ENCODE measurements at places on chromosomes 16 and 17.

DNA sequence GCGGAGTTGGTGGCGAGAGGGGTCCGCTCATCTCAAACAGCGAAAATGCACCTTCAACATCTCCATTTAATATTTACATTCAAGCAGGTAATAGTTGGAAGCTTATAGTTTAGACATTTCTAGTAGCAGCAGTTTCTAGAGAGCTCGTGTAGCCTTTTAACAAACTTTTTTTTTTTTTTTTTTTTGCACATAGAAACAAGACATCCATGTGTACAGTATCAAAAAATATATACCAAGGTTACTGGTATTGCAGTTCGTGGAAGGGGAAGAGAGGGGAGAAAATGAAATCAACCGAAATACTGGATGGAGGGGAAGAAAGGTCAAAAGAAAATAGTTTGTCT, 6.2 kb downstream of the CBX4 start:
- no peak for DNase-seq

- no peak for DNase-seq
These were observed 23.4 kb downstream of the CYB5D2 start for GRCh38 chr17:4166419-4166818.

DNA sequence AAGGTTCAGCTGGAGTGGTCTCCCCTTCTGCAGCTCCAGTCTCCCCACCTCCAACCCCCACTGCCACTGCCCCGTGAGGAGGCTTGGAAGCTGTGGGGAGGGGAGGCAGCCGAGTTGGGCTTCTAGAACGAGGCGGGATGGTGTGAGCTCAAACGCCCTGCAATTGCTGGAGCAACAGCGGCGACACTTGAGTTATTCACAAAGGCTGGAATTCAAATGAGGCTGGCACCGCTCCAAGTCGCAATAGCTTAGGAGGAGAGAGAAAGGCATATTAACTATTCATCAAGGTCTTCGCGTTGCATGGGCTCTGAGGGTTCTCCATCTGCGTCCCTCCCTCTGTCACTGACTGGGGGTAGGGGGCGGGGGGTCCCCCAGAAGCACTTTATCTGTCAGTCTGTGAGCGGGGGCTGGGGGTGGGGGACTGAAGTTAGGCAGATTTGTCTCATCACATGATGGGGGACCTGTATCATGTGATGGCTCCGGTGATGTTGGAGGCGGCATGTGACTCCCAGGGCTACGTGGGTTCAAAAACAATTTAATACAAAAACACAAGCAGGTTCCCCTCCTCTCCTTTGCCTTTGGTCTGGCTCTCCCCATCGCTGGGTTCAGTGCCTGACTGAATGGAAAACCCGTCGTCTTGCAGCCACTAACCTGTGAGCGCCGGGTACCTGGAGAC, 70.5 kb downstream of the RBBP6 start:
- DNase-seq, result peak; percentile 33

DNA sequence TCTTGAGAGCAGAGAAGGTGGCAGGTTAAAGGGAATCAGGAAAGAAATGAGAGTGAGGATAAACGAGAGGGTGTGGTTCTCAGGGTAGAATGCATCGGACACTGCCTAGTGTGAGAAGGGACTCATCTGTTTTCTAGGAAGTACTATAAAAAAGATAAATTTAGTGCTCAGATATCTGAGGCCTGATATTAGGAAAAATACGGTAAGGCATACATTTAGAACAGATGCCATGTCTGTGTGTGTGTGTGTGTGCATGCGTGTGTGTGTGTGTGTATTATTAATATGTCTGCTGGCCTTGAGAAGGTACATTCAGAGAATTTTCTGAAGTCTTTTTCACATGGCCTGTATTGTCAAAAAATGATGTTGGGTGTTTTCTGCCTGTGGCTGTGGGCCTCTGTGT, 414.8 kb downstream of the MAF start:
- DNase-seq, result no peak

- no peak for DNase-seq
These were observed 1917.7 kb downstream of the TP53TG3F start for GRCh38 chr16:35377142-35377541.

GRCh38 chr16:54289945-54290832, 3.6 kb upstream of the IRX3 start:
- DNase-seq, result no peak

- no peak for DNase-seq
These were observed 14.8 kb upstream of the OSGIN1 start for GRCh38 chr16:83937922-83938885.

DNA sequence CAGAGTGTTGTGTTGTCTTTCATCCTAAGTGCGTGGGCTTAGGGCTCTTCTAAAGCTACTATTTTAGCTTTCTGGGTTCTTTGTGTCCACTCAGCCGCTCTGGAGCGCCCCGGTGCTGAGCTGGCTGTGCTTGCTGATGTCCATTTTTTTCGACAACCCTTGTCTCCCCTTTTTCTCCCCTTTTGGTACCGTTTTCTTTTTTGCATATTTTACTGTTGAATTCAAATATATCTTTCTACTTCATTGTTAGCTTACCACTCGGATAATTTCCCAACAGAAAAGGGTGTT, 1.2 kb downstream of the SRRM2 start:
- DNase-seq, result no peak

- DNase-seq, result peak; percentile 56
These were observed 12.5 kb downstream of the CEP295NL start for GRCh38 chr17:78890498-78890897.

- peak; percentile 77 for DNase-seq
These were observed 14.5 kb upstream of the MTSS2 start for GRCh38 chr16:70700101-70701020.

DNA sequence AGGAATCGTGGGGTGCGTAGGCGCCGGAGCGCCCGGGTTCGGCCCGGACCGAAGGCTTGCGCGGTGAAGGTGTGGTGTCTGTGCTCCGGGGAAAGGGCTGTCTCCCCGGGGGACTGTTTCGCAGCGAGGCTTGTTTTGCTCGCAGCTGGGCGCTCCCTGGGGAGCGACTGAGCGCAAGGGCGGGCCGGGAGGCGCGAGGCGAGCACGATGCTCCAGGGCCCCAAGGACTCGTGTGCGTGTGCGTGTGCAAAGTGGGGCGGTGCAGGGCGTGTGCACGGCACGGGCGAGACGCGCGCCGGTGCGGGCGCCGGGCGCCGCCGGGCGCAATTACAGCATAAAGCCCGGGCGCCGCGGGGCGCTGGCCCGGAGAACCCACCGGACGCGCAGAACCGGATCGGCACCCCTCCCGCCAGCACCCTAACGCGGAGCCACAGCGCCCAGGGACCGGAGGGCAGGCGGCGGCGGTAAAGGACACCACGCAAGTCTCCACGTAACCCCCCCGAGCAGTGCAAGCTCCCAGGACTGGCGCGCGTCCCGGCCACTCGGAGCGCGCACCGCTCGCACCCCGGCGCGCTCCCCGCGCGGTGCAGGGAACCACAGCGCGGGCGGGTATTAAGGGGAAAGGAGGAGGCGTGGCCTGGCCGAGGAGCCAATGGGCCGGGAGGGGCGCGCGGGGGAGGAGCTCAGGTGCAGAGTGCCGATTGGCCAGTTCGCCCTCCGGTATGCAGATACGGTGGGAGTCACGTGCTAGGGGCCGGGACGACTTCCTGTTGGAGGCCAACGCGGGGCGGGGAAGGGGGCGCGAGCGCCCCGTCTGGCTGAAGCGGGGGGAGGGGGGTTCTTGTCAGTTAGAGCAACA, at the start of gene TNRC6C:
TSS of gene TNRC6C (plus strand) at position 847 of the 859 bp plus-strand sequence. CDS start 45,504 bp downstream, outside the sequence.
- DNase-seq, result peak; percentile 100

GRCh38 chr17:41642252-41643156, 18.1 kb upstream of the KRT17 start:
- no peak for DNase-seq

GRCh38 chr17:81394921-81395599, at the start of gene BAHCC1:
Gene BAHCC1, plus strand, starts transcription at chr17:81395457. Its CDS starts 4,283 bp downstream, at chr17:81399740.
- peak; percentile 100 for DNase-seq

- no peak for DNase-seq
These were observed 195.0 kb downstream of the FOXL1 start for GRCh38 chr16:86773354-86773715.

DNA sequence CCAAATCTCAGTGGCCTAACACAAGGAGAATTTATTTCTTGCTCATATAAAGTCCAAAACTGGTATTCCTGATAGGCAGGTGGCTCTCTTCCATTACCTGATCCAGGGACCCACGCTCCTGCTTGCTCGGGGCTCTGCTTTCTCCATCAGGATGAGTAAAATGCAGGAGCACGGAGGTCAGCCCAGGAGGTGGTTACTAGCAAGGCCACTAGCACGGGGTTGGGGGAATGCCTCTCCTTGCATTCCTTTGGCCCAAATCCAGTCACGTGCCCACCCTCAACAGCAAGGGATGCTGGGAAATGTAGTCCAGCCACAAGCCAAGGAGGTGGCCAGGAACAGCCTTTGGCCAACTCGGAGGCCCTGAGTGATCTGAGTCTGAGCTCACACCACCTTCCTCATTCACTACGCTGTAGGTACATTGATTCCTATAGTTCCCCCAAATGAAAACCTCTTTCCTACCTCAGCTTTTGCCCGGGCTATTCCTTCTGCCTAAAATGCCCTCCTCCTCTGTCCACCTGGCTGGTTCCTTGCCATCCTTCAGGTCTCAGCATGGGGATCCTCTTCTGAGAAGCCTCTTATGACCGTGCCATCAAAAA, 38.3 kb upstream of the HAPSTR1 start:
- peak; percentile 32 for DNase-seq

- no peak for DNase-seq
These were observed 22.4 kb upstream of the DYNLRB2 start for GRCh38 chr16:80518436-80518835.

DNA sequence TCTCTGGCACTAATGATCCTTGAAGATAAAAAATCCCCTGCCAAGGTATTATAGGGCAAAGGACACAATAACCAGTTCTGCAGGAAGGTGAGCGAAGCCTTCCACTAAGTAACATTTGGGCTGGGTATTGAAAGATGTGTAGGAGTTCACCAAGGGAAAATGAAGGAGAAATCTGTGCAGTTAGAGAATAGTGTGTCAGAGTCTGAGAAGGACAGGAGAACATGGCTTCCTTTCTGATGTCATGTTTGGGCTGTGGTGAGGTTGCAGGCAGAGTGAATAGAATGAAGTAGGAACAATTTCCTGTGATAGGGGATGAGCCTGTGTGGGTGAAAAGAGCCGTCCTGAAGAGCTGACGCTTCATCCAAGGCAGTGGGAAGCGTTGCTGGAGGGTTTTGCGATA, 24.1 kb upstream of the CIITA start:
- no peak for DNase-seq

DNA sequence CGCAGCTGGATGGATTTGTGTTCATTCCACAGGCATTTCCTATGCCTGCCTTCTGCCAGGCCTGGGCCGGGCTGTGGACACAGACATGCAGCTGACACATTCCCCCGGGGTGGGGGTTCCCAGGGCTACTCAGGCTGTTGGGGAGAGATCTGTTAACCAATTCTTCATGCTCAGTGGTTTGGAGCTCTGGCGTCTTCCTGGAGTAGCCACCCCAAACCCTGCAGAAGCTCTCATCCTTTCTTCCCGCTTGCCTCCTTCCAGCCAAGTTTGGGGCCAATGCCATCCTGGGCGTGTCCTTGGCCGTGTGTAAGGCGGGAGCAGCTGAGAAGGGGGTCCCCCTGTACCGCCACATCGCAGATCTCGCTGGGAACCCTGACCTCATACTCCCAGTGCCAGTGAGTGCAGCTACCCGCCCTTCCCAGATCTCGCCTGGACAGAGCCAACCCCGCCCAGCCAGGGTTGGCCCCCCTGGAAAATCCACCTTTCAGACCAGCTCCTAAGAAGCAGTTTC, 2.6 kb downstream of the ENO3 start:
- no peak for DNase-seq

DNA sequence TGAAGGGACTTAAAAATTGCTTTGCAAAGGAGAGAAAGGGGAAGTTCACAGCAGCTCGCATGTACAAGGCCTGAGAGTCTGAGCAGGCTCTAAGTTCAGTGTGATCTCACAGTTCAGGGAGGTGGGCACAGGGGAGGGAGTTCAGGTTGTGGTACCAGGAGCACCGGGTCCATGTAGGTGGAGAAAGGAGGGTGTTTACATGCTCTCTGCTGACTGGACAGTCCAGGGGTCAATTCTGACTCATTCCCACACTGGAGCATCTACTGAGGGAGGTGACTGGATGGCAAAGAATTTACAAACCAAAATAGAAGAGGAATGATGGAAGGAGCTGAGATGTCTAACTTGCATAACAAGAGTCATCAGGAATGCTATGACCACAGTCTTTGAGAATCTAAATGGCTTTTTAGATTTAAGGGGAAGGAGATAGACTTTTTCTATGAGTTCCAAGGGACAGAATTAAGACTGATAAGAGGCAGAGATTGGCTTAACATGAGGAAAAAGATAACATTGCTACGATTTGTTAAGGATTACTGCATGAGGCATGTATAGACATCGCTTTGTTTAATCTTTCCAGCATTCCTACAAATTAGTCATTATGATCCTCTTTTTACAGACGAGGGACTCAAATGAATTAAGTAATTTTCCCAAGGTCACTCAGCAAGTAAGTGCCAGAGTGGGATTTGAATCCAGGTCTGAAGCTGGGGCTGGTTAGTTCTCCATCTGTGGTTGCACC, 29.9 kb downstream of the MIS12 start:
- no peak for DNase-seq

- DNase-seq, result peak; percentile 93
These were observed at the start of gene WDR81 for GRCh38 chr17:1724351-1724868. Gene WDR81, plus strand, starts transcription at chr17:1724704. Its CDS starts 256 bp downstream, at chr17:1724960.

GRCh38 chr17:60359415-60359814, 32.5 kb downstream of the USP32 start:
- no peak for DNase-seq

- no peak for DNase-seq
These were observed 433.8 kb downstream of the SLC39A11 start for GRCh38 chr17:72658675-72659074.

DNA sequence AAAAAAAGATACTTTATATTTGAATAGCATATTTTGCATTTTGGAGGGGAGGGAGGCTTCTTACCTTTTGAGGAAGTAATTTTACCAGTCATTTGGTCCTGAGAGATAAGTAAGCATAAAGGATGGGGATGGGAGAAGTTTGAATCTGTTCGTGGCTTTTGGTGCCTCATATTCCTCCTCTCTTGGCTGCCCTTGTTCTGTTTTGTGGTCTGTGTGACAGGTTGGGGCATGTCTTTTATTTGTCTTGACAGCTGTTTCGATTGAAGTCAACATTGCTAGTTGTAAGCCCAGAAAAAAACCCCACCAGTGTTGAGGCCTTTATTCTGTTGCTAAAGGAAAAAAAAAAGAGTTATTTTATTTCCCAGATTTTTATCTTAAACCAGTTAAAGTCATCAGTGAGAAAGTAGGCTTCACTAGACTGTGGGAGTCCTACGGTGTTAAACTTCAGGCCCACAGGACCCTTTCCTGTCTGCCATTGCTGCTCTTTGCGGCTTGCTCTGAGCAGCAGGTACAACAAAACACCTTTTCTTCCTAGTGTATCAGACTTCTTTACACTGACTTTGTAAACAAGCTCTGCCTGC, 11.4 kb downstream of the SLC7A6 start:
- no peak for DNase-seq

GRCh38 chr17:80117491-80118401, 16.4 kb downstream of the GAA start:
- DNase-seq, result no peak

DNA sequence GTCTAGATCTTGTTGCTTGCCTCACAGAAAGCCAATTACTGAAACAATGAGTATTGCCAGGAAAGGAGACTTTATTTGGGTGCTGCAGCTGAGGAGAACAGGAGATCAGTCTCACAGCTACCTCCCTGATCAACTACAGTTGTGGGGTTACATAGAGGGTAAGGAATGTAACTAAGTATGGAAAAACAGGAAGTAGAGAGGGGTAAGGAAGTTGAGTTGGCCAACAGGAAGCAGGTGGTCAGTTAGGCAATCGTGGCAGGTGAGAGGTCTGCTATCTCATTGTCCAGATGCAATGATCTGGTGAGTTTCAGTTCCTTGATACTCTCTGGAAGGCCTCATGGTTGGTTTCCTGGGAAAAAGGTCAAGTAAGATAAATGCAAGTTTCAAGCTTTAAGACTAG, 333.1 kb upstream of the GOT2 start:
- DNase-seq, result peak; percentile 5

GRCh38 chr17:78409191-78409928, 30.9 kb downstream of the PGS1 start:
- DNase-seq, result no peak
